Suprapubic skin (tissue), 4 donors: ENCODE measurements at places on chromosomes 12 and 14. TPM values are rescaled to one million over a fixed set of nuclear protein-coding genes. Genes with fewer than 3 reads are reported as not detected.

Gene B4GALNT3
- total RNA-seq: 66.2 TPM

Gene RDH16
- total RNA-seq: 2.4 TPM

Gene SLC4A8
- 1.1 TPM for total RNA-seq

Gene SLC17A8
- total RNA-seq: 0.81 TPM

Gene POTEG
- not detected for total RNA-seq

Gene HCAR1
- total RNA-seq: 0.34 TPM

Gene KLRC1
- not detected for total RNA-seq

Gene NR1H4
- total RNA-seq: not detected

Gene PRPH
- not detected for total RNA-seq

Gene FAM90A1
- total RNA-seq: not detected

Gene EML1
- total RNA-seq: 17.6 TPM

Gene TFCP2
- total RNA-seq: 19.2 TPM

Gene FOXA1
- total RNA-seq: 10.2 TPM

Gene NID2
- 4.3 TPM for total RNA-seq

Gene ENDOU
- 18.7 TPM for total RNA-seq

Gene KIF5A
- not detected for total RNA-seq

Gene ARMH4
- total RNA-seq: 3.6 TPM

Gene TUNAR
- total RNA-seq: not detected

Gene NXPH4
- total RNA-seq: 20.4 TPM

Gene NRDE2
- 11.2 TPM for total RNA-seq

Gene RBP5
- total RNA-seq: not detected

Gene LRIG3
- total RNA-seq: 118 TPM

Gene ANKS1B
- 15.4 TPM for total RNA-seq

Gene WIF1
- total RNA-seq: 0.93 TPM

Gene SCNN1A
- total RNA-seq: 74.2 TPM

Gene TAS2R30
- 1.6 TPM for total RNA-seq

Gene BAZ1A
- total RNA-seq: 55.7 TPM

Gene VCPKMT
- total RNA-seq: 12.5 TPM

Gene KCNA5
- not detected for total RNA-seq

Gene REP15
- 1.2 TPM for total RNA-seq

Gene CISTR
- total RNA-seq: not detected

Gene PTPRO
- 0.30 TPM for total RNA-seq

Gene GNS
- total RNA-seq: 47.6 TPM
